Stimulated activated CD4-positive, alpha-beta T cell treated with anti-CD3 and anti-CD28 coated beads, TNF-alpha, amount 100 ng/mL, for 24 hours (primary cell): ENCODE measurements at places on chromosomes 16 and 17.

DNA sequence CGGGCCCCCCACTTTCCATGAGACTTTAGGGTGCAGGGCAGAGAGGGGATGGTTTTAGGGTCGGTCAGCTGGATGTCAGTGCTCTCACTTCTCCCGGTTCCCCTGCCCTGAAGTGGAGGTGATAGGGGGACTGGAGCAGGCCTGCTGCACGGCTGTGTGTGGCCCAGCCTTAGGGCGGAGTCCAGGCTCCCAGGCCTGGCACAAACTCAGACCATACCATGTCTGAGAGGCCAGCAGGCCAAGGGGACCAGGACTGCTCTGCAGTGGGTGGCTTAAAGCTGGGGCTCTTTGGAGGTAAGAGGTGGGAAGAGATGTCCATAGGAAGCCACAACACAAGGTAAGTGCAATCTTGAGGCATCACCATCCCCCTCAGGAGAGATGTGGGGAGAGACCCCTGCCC, 8.3 kb downstream of the TFAP4 start:
- no peak for DNase-seq

- DNase-seq = no peak
Observed at GRCh38 chr16:30381291-30382041, 895 bp downstream of the SEPTIN1 start.

GRCh38 chr16:57894390-57895080, 76.4 kb downstream of the CNGB1 start:
- no peak for DNase-seq

- no peak for DNase-seq
Observed at GRCh38 chr16:48919791-48920190, 309.8 kb upstream of the N4BP1 start.

- DNase-seq = no peak
Observed at GRCh38 chr17:48643697-48644012, 17.5 kb upstream of the HOXB9 start.

DNA sequence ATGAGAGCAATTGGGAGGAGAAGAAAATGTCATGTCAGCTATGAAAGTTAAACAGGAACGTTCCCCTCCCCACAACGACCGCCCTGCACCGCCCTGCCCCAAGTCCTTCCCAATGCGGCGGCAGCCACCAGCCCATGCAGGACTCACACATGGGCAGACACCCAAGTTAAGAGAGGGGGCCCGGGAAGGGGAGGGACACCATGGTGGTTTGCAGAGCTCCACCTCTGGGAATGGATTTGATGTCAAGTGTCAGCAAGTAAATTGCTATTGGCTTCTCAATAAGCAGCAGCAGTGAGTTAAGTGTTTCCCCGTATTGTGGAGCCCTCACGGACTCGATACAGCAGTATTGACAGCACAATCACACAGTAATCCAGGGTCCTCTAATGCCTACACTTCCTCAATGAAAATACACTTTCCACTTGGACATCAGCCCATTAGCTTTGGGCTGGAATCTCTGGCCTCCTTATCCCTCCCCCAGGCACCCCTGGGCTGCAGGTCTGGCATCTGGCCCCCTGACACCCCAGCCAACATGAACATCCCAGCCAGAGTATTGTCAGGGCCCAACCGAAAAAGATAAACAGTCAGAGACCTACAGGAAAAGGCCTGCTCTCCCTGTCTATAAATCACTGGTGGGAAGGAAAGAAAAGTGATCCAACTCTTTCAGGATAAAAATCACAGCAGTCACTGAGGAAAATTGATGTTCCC, 22.6 kb downstream of the ZFHX3 start:
- DNase-seq = no peak

DNA sequence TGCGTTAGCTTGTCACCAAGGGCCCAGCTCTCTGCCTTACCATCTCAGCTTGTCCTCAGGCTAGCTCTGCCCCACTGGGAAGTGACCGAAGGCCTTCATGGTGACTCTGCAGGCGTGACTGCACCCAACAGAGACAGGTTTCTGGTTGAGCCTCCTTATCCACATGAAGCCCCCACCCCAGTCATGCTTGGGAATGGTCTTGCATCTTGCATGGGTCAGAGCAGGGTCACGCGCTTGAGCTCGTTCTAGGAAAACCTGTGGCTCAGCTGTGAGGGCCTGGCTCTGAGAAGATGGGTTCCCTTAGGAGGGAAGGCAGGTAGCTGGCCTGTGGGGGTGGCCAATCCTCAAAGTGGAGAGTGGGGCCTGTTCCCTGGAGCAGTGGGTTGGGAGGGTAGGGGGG, 122.8 kb downstream of the BANP start:
- DNase-seq = no peak

DNA sequence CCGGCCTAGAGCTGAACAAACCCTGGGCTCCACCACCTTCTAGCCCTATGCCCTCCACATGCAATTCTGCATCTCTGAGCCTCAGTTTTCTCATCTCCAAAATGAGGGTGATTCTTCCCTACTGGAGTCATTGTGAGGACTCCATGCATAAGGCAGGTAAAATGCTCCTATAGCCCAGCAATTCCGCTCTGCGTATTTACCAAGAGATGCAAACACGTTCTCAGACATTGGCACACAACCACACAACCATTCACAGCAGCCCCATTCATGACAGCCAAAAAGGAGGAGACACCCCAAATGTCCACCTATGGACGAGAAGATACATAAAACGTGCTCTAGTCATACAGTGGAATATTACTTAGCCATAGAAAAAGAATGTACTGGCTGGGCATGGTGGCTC, 3.9 kb upstream of the CASKIN1 start:
- DNase-seq = no peak

DNA sequence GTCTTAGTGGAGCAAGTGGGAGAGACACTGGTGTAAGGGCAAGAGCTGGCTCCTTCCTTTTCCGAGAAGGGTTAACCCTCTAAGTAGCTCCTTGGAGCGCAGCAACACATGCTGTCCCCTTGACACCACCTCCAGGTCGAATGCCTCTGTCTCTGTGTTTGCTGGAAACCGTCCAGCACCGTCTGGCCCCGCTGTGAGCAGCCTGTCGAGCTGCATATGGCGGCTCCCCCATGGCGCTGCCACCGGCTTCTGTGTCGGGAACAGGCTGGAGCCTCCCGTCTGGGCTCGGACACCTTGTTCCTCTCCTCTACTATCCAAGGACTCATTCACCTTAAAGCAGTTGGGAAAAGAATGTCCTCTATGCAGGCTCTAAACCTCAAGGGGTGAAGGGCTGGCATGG, 28.9 kb upstream of the WSCD1 start:
- DNase-seq = no peak

DNA sequence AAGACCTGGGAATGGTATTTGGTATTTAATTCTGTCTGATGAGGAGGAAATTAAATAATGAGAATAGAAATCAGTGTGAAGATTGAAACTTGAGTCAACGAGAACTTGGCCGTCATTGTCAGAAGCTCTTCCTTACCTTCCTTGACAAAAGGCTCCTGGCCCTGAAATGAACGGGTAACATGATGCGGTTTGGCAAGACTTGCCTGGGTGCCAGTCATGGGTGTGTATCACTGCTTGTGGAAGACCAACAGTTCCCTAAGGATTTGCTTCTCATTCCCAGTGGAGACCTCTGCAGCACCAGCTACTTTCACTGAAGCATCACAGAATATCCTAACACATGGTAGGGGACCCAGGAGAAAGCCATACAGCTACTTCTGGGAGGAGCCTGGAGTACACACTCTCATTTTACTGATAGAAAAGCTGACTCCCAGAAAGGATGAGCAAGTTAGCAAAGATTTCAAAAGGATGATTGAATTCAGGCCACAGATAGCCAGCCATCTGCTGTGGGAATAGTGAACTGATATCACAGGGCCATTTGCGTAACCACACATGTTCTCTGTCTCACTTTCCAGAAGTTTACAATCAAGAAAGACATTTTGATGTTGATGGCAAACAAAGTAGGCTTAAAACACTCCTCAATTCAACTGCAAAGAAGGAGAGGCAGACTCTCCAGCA, 258.1 kb upstream of the SALL1 start:
- no peak for DNase-seq

GRCh38 chr17:68734187-68734900, 133.2 kb upstream of the FAM20A start:
- no peak for DNase-seq

DNA sequence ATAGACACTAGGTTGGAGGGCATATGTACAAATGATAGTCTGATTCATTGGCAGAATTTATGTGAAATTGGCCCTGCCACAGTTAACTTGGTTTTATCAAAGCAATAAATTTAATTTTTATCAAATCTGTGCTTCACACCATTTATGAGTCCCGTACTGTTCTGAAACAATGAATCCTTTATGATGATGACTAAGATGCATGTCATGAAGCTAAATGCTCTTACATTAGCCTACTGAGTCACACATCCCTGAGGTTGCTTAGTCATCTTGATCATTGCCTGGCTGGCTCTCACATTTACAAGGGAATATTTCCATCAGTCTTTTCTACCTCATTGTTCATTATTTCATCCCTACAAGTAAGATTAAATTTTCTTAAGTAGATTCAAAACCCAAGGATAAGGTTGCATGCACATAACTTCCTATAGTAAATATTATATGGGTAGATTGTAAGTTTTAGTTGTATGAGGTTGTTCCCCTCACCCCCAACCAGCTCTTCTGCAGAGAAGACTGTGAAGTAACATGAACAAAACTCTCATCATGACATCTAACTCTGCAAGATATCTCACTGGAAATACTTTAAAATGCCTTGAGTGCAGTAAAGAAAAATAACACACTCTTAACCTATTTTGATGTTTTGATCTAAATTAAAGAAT, 170.7 kb downstream of the CYB561 start:
- DNase-seq = no peak

- no peak for DNase-seq
Observed at GRCh38 chr16:69711115-69711740, 15.1 kb downstream of the NQO1 start.

DNA sequence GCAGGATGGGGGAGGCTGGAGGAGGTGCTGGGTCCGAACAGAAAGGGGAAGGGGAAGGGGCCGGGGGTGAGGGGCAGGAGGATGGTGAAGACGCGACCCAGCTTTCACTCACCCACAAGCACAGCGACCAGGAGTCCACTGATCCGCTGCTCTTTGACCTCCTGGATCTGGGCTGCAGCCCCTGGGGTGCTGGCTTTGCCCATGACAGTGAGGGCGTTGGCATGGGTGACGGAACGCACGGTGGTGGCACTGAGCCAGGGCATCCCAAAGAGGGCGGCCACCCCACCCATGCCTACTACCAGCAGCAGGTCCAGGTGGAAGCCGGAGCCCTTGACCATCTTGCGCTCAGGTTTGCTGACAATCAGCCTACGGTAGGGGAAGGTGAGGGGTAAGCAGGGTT, 14.9 kb downstream of the SLC4A1 start:
- no peak for DNase-seq

- no peak for DNase-seq
Observed at GRCh38 chr17:2700030-2700490, 11.5 kb downstream of the CLUH start.

DNA sequence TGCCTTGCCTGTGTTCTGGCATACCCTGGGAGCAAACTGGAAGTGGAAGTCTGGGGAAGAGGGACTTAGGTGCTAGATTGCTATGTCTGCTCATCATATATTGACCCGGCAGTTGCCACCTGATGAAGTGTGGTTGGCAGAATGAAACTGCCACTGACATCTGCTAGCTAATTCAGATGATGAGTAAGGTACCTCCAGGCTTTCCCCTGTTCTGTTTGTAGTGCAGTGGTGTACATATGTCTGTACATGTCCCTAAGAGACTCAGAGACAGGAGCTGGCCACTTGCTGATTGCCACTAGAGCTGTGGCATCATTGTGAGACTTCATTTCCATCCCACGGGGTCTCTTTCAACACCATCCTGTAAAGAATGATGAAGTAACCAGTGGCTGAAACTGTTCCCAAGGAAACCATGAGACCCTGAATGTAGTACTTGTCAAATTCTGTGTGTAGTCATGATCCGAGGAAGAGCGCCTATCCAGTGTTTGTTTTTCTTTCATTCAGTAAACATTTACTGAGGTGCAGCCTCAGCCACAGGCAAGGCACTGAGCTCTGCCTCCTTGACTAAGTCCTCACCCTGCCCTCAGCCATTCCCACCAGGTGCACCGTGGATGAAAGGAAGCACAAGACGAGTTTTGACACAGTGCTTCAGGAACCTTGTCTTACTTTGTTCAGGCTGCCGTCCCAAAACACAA, 13.2 kb downstream of the CLUAP1 start:
- DNase-seq = no peak

DNA sequence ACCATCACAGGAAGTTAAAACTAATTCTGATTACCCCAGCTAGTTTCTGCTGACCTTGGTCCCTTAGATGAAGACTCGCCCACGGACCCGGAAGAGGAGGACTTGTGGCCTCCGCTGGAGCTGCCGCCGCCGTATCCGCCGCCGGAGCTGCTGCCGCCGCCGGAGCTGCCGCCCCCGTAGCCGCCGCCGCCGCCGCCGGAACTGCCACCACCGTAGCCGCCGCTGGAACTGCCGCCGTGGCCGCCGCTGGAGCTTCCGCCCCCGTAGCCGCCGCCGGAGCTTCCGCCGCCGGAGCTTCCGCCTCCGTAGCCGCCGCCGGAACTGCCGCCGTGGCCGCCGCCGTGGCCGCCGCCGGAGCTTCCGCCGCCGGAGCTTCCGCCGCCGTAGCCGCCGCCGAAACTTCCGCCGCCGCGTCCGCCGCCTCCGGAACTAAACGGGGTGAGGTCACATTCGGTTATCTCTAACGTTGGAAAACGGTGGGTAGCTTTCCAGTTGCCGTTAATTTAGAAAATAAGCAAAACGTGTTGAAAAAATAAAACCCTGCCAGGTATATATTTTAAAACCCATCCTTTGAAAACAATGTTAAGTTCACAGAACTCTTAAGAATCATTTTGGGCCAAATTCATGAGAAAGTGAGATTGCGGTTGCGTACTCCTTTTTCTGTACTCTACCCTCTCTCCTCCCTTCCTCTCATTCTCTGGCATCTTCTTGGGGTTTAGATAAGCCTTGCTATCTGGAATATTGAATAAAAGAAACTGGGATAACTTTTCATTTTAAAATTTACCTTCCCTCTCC, 3.5 kb downstream of the KRT10 start:
- DNase-seq = peak; percentile 69

GRCh38 chr17:82148997-82149396, 51.0 kb upstream of the FASN start:
- no peak for DNase-seq

DNA sequence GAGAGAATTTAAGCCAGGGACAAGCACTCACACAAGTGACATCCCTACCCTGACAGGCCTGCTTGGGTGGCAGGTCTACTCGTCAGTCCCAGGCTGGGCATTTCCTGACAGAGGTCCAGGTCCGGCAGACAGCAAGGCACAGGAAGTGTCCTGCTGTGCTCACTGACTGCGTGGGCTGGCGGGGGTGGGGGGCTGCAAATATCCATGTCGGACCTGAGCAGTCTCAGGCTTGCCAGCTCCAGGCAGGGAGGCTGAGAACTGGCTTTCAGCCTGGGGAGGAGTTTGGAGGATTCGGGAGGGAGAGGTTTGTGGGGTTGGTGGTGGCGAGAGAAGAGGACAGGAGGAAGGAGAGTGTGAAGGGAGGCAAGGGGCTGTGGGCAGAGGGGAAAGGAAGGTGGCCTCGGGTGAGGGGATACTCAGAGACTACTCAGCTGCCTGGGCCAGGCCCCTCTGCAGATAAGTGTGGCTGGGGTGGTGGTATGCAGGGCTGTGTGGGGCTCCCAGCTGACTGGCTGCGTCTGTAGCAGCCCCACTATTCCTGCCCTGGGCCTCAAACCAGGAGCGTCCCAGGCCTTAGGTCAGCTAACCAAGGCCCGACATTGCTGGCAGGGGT, 7.8 kb downstream of the HIC1 start:
- no peak for DNase-seq
